ENCODE measurements at places on chromosomes 12 and 14. TPM values are rescaled to one million over a fixed set of nuclear protein-coding genes. Genes with fewer than 3 reads are reported as not detected.

Gene ADCY4
- polyA plus RNA-seq: 22.4 TPM

DNA sequence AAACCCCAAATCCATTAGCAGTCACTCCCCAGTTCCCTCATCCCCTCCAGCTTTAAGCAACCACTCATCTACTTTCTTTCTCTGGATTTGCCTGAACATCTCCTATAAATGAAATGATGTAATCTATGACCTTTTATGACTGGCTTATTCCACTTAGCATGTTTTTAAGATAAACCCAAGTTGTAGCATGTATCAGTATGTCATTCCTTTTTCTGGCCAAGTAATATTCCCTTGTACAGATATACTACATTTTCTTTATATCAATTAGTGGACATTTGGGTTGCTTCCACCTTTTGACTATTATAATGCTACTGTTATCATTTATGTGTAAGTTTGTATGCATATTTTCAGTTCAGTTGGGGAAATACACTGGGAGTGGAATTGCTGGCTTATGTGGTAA is 83.4 kb downstream of the TESC start:
- no peak for DNase-seq

DNA sequence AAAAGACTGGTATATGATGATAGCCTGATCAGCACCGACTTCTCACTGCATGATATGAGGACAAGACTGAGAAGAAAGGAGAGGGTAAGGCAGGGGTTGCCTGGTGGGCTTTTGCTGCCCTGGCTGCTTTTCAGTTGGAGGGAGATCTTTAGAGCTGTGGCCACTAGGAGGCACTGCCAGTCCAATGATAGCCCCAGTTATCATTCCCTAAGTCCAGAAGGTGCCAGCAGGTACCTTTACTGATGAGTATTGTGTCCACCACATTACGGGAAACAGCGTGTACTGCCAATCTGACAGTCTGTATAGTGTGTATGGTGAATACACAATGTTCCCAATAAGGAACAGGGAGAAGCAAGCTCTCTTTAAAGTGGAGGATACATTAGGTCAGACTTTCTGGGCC is 55.8 kb upstream of the CCDC175 start:
- no peak for DNase-seq

- no peak for DNase-seq
These were observed 3.6 kb downstream of the RIMBP2 start for GRCh38 chr12:130712346-130713065.

GRCh38 chr12:23463172-23463571 is 486.3 kb downstream of the SOX5 start:
- DNase-seq: no peak

Gene KCNC2
- polyA plus RNA-seq: 0.55 TPM

- DNase-seq: no peak
These were observed 98.2 kb upstream of the GSC start for GRCh38 chr14:94867946-94868771.

DNA sequence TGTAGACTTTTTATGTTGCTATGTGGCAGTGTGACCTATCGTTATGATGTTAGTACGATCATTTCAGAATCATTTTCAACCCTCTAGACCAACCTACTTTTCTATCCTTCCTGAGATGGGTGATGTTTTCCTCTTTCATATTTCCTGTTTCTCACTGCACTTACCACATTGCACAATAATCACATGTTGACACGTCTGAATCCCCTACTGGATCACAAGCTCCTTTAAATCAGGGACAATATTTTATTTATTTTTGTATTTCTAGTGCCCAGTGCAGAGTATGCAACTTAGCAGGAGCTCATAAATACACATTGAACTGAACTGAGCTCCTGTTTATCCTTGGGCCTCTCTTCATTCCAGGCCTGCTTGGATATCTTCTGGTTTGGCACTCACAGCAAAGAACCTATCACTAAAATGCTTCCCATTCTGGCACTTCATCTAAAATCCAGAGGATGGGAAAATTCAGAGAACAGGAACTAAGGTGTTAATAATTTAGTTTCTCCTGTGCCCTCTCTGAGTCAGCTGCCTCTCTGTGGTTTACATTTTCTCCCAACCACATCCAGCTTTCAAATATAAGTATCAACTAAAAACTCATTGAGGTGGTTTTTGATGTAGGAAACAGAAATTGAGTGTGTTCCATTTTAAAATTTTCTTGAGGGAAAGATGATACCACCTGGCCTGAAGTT is 69.4 kb upstream of the DYRK2 start:
- no peak for DNase-seq

DNA sequence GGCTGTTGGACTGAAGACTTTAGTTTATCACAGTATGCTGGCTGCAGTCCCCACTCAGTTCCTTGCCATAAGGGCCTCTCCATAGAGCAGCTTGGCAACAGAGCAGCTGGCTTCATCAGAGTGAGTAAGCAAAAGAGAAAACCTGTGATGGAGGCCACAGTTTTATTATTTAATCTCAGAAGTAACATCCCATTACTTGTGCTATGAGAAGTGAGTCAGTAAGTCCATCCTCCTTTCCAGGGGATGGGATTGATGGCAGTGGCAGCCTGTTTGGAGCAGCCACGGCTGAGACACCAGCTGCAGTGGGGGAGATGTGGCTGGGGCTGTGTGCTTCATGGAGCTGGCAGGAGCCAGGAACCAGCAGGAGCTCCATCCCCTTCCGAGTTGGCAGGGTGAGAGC is 138.5 kb upstream of the SRRM4 start:
- DNase-seq: no peak

GRCh38 chr12:85920324-85920947 is 46.3 kb downstream of the NTS start:
- DNase-seq: peak; percentile 38

- no peak for DNase-seq
These were observed 3.8 kb downstream of the C14orf93 start for GRCh38 chr14:23006188-23006534.

DNA sequence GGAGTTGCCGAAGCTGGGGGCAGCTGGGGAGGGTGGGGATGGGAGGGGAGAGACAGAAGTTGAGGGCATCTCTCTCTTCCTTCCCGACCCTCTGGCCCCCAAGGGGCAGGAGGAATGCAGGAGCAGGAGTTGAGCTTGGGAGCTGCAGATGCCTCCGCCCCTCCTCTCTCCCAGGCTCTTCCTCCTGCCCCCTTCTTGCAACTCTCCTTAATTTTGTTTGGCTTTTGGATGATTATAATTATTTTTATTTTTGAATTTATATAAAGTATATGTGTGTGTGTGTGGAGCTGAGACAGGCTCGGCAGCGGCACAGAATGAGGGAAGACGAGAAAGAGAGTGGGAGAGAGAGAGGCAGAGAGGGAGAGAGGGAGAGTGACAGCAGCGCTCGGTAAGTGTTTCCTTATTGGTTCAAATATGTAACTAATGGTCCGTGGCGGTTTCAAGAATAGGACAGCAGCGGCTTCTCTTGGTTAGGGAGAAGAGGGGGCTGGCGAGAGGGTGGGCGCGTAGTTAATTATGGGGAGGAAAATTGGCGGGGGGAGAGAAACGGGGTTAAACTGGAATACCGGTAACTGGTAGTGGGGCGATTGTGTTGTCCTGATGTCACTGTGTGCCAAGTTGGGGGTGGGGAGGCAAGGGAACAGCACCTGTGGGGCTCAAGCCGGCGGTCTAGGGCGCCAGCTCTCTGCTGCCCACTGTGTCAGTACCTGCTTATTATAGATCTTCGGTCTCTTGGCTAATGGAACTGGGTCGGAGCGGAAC is 8.4 kb downstream of the HOXC8 start:
- no peak for DNase-seq

DNA sequence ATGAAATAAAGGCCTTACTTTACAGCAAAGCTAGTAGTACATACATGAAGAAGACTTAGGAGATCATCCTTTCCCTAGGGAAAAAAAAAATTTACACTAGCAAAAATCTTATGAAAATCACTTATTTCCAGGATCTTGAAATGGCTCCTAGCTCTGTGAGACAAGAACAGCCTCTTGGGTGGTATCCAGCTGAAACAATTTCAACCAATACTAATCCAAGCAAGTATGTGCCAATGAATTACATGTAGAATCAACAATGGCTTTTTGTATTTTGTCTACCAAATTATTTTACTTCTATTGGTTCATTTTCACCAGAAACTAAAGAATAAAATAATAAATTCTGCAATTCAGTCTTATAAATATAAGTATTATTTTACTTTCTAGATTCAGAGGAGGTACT is 2.7 kb upstream of the SLCO1A2 start:
- no peak for DNase-seq

- DNase-seq: no peak
These were observed 7.4 kb downstream of the ZBTB39 start for GRCh38 chr12:56998981-56999380.

DNA sequence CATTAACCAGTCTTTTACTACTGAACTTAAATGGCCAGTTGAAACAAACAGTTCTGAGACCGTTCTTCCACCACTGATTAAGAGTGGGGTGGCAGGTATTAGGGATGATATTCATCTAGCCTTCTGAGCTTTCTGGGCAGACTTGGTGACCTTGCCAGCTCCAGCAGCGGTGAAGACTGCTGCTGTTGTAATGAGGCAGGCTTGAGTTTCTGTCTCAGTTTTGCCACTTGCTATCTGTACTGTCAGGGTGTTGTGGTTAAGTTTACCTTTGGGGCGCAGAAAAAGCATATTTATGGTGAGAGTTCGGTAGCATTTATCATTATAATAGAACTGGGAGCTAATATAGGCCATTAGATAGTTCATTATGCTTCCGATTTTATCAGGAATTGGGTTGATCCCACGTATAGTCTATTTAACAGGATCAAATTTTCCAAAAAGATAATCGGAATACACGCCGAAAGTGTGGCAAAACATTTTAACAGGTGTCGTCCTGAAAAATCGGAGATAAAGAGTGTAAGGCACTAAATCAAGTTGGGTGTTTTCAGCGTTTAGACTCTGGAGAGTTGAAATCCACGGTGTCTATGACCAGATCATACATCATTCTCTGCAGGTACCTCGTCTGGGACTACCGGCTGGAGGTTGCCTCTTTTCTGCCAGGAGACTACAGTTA is 688 bp upstream of the NECAP1 start:
- DNase-seq: peak; percentile 19

DNA sequence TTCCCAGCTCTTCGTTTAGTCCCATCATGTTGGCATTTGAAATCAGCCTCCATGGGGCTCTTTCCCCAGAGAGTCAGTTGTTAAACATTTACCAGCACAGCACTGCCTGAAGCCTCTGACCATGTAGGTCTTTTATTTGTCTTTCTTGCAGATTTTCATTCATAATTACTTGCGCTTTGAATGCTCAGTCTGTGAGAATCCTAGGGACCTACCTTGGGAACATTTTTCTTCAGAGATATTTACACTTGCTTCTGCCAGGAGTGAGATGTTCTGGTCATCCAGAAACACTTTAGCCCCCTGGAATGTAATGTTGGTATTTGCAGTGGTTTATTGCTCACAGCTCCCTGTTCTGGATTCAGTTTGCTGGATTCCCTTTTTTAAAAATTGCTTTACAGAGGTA is 41.7 kb downstream of the RPH3A start:
- no peak for DNase-seq

DNA sequence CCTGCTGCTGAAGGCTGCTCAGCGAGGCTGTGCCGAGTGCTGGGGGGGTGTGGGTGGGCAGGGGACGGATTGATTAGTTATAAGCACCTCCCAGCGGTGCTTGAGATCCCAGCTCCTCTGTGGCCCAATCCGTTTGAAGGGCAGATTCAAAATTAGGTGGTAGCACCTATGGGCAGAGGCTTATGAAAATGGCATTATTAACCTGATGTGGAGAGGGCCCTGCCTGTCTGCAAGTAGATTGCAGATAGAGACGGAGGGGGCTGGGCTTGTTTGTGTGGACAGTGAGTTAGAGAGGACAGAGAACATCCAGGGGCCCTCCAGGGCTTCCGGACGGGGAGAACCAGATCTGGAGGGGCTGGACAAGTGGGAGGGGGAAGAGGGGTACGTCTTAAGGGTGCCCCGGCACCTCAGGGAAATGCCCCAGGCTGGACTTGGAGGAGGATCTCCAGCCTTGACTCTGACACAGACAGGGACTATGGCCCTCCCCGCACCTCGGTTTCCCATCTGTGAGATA is at the start of gene RTL1:
RTL1 (minus strand) TSS at position 51 of the 514 bp plus-strand sequence. CDS start 18,934 bp downstream, outside the sequence.
- no peak for DNase-seq

DNA sequence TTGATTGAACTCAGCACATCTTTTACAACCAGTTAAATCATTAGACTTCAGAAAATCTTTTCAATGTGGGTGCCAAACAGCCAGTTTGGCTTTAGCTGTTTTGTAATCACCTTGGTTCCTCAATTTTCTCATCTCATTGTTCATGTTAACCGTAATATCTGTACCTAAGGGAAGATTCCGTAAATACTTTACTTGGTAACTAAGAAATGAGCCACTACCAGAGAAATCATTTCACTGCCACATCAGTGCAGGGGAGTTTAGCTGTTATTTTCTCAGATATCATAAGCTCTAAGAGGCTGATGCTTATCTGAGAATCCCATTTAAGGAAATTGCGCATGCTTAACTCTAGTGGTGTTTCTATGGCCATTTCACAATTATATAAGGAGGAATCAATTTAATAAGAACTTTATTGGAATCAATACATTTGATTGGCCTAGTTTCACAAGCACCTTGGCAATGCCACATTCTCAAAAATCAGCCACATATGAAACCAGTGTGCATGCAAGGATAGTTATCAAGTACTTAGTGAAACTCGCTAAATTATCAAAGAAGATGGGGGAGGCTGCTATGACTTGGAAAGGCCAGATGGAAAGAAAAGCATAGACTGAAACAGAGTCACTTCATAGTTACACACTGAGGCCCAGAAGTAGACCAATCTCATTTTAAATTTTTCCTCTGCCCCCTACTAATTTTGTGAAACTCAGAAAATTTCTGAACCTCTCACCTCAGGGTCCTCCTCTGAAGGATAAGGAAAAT is 28.1 kb upstream of the IL22 start:
- DNase-seq: no peak

DNA sequence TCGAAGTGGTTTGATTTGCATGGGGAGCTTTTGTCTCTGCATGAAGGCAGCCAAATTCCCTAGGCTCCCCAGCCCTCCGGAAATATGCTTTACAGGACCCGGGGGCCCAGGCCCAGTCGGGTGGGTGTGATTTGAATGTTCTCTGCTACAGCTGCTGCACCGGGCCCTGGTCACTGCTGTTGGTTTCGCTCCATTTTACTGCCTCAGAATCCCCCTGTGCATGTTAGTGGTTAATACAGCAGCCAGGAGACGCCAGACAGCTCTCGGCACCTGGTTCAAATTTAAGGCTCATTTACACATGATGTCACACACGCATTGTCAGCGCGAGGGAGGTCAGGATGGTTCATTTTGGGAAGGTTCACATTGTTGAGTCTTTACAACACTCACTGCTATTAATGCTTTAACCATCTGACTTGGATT is 99.6 kb downstream of the SLC38A6 start:
- no peak for DNase-seq

Gene NOXRED1
- 4.0 TPM for polyA plus RNA-seq

GRCh38 chr14:46259536-46259935 is 392.0 kb downstream of the RPL10L start:
- DNase-seq: no peak

DNA sequence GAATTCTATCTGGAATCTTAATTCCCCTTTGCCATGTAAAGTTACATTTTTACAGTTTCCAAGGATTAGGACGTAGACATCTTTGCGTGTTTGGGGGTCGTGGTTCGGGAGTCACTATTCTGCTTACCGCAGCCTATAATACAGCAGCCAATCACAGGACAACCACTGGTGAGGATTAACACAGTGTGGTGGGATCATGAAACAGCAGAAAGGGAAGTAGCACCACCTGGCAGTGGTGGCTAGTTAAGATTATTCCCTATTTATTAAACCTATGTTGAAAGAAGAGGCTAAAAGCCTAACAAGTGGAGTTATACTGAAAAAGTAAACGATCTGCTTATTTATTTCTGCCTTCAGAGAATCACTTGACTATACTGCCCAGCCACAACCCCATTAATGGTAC is 71.7 kb downstream of the IPO8 start:
- no peak for DNase-seq

- DNase-seq: no peak
These were observed 46.7 kb downstream of the TMCC3 start for GRCh38 chr12:94603434-94604365.

- DNase-seq: no peak
These were observed 59.9 kb downstream of the PKP2 start for GRCh38 chr12:32836710-32837109.
